RPMI7951 (cell line): ENCODE measurements at places on chromosomes 12 and 14. TPM values are rescaled to one million over a fixed set of nuclear protein-coding genes. Genes with fewer than 3 reads are reported as not detected.

The PRR4 gene
- total RNA-seq: 1.3 and 2.2 TPM in 2 replicates

The MYBPC1 gene
- total RNA-seq: not detected in 2 replicates

The FLRT2 gene
- 3.7 and 5.2 TPM in 2 replicates for total RNA-seq

The ERO1A gene
- total RNA-seq: 85.4 and 86.5 TPM in 2 replicates

The SH2B3 gene
- 99.7 and 105 TPM in 2 replicates for total RNA-seq

The SAMD15 gene
- total RNA-seq: 0.84 and 1.7 TPM in 2 replicates

The HOXC4 gene
- total RNA-seq: 2.5 and 4.7 TPM in 2 replicates

The MFAP5 gene
- 0.68 TPM in 1 of 2 replicates, not detected in the other for total RNA-seq

The TAS2R42 gene
- not detected in 2 replicates for total RNA-seq

The ISM2 gene
- total RNA-seq: under 0.01 TPM in 1 of 2 replicates, not detected in the other

The SLCO1C1 gene
- not detected in 2 replicates for total RNA-seq

The MAP3K9 gene
- 0.88 and 1.1 TPM in 2 replicates for total RNA-seq

The C12orf60 gene
- total RNA-seq: 1.8 and 3.3 TPM in 2 replicates

The STAT6 gene
- 29.4 and 33.0 TPM in 2 replicates for total RNA-seq

The ORAI1 gene
- 13.6 and 14.5 TPM in 2 replicates for total RNA-seq

GRCh38 chr12:70052476-70052875 is 190.8 kb upstream of the CNOT2 start:
- DNase-seq: no peak

GRCh38 chr12:4947253-4947652 is 37.5 kb downstream of the KCNA1 start:
- no peak for DNase-seq

DNA sequence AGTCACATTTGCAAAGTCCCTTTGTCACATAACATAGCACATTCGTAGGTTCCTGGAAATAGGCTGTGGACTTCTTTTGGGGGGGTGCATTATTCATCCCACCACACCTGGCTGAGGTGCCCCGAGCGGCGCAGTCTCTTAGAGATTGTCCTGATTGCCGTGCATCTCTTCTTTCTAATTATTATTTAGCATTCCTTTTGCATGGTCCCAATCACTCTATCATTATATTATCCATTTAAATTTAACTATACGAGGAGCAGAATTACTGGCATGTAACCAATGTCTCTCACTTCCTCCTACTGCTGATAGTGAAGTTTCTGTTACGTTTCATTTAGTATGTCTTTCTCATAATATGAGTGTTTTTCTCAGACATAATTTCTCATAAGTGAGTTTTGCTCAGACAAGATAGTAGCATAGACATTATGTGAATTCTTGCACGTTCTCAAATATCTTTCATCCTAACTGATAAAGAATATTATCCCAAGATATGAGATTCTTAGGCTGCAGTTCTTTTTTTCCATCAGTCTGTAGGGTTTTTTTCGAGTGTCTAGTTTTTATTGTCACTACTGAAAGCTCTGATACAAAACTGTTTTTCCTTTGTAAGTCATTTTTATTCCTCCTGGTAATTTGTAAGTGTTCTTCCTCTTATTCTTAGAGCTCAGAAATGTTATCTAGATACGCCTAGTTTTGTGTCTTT is 444.3 kb downstream of the NELL2 start:
- DNase-seq: no peak

GRCh38 chr14:85483037-85483436 is 46.9 kb upstream of the FLRT2 start:
- DNase-seq: no peak

- DNase-seq: no peak
Measured at GRCh38 chr14:92958373-92959188, 35.6 kb downstream of the CHGA start.

- DNase-seq: no peak
Measured at GRCh38 chr12:2877953-2878732, 1.1 kb downstream of the RHNO1 start.

GRCh38 chr12:2813214-2814185 is 1.0 kb downstream of the ITFG2 start:
- DNase-seq: peak; percentile 64

GRCh38 chr12:121637231-121637914 is 11.0 kb downstream of the ORAI1 start:
- no peak for DNase-seq

DNA sequence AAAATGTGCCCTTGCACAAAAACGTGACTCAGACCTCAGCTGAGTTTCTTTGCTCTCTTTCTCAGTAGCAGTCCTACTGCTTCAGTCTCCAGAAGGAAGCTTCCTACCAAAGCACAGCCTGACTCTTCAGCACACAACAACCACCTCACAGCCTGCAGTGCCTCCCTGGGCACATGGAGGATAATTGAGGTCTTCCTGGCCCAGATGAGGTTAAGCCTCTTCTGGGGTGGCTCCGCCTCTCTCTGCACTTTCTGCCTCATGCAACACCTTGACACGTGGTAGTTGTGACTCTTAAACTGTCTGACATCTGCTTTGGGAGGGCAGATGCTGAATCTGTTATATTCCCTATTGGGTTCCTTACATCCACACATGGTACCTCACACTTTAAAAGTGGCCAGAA is 33.8 kb downstream of the GIT2 start:
- DNase-seq: peak; percentile 26

DNA sequence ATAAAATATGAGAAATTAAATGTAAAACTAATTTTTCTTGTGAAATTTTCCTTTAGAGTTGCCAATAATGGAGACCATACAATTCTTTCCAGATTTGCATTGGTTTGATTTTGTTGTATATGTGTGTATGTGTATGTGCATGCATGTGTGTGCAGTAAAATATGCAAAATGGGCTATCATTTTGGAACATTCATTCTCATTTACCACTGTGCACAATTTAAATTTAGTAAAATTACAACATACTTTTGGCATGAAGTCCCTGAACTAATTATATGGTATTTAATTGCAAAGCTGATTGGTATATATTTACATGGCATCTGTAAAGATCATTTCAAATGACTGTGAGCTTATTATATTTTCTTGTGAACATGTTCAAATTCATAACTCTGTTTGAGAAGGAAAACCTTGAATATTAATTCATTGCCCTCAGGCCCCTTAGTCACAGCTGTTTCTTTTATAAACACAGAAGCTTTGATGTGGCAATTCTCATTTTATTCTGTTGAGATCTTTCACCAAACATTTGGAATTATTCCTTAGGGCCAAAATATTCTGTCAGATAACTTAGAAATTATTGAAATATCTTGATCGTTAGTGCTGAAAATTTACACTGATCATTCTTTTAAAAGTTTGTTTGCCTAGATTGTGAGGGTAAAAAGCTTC is 17.6 kb downstream of the KERA start:
- peak; percentile 28 for DNase-seq

DNA sequence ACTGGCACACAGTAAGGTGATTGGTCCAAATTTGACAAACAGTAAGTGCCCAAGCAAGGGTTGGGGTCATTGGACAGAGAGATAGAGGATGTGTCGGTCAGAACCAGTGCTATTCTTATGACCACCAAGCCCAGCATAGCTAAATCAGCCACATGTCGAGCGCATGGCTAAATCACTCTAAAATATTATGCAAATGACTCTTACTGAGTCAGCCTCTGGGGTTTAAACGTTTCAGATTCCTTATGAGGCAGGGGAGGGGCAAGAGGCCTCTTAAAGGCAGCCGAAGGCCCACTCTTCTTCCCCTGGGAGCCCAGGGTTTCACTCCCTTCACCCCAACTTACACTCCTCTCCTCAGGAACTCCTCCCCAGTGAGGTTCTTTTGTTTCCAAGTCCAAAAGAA is 603 bp upstream of the ENDOU start:
- DNase-seq: peak; percentile 65

- DNase-seq: peak; percentile 43
Measured at GRCh38 chr14:22820731-22821130, 5.5 kb upstream of the SLC7A7 start.

DNA sequence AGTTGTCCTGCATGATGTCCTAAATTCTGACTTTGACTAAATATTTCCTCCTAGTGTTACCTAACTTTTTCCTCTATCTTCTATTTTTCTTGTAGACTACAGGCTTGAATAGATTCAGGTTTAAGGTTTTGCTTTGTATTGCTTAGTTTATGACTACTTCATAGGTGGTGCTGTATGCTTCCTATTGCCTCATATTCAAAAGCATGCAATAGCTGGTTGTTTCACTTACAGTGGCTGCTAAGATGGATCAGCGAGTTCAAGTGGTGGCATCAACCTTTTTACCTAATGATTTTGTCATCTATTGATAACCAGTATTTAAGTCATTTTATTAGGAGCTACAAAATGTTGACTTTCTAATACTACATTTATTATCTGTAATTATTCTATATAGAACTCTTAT is 36.3 kb upstream of the BICD1 start:
- DNase-seq: no peak

DNA sequence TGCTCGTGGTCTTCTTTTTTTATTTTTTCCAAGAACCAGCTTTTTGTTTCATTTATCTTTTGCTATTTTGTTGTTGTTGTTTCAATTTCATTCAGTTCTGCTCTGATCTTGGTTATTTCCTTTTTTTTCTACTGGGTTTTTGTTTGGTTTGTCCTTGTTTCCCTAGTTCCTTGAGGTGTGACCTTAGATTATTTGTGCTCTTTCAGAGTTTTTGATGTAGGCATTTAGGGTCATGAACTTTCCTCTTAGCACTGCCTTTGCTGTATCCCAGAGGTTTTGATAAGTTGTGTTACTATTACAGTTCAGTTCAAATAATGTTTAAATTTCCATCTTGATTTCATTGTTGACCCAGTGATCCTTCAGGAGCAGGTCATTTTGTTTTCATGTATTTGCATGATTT is 3.3 kb upstream of the SERPINA11 start:
- no peak for DNase-seq

DNA sequence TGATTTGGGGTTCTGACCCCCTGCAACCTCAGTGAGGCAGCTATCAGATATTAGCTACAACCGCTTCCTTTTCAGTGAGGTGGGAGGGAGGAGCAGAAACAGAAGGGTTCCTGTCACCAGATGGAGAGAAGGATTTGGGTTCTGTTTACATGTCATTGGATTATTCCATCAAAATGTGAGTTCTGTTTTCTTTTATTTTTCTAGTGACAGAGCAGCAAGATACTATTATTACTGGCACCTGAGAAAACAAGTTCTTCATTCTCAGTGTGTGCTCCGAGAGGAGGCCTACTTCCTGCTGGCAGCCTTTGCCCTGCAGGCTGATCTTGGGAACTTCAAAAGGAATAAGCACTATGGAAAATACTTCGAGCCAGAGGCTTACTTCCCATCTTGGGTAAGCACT is 52.8 kb downstream of the FRMD6 start:
- no peak for DNase-seq

DNA sequence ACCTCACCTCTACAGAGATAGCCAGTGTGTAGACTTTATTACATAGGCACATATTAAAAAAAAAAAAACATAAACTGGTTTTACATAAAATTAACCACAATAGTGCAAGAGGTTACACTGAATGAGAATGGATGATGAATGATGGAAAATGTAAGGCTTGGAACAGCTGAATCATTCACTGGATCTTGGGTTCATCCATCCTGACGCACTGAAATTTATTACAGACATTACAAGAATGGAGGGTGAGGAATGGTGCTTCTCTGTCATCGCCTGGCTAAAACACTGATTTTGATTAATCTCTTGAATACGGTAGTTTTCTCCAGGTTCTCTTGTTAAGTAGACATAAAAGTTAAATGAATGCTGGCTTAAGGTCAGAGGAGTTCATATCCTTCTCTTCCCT is 40.0 kb upstream of the GTF2A1 start:
- no peak for DNase-seq

DNA sequence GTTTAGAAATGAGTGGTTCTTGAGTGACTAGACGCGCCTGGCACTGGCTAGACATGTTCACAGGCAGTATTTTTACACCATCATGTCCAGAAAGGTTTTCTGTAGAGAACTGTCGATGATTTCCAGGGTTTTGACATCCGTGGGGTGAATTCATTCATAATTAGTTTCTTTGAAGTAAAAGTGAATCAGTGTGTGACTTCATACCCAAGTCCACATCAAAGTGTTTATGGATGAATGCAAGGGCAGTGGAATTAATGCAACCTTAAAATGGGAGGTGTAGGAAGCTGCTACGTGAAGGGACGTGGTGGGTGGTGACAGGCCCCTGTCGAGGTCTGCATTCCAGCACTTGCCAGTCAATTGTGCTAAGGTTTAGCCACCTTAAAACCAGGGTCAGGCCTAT is 38.4 kb upstream of the ELK3 start:
- no peak for DNase-seq

DNA sequence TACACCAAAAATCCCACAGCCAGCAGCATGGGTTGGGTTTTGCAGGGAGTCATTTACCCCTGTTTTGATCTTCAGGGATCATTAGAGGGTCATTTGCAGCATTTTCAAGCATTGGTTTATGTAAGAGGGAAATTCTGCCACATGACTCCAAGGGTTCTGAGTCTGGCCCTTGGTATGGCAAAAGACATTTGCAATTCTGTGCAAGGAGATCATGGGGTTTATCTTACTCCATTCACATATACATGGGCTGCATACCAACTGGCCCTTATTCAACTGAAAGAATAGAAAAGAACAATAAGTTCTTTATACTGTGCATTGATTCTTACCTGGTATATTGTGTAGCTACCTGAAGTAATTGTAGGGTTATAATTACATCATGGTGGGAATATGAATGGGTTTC is 13.7 kb downstream of the SIX4 start:
- no peak for DNase-seq

- DNase-seq: peak; percentile 72
Measured at GRCh38 chr12:13179211-13180074, 17.1 kb upstream of the EMP1 start.

GRCh38 chr14:105337966-105338741 is 23.6 kb downstream of the PACS2 start:
- DNase-seq: no peak

- peak; percentile 18 for DNase-seq
Measured at GRCh38 chr14:80005561-80005960, 205.7 kb downstream of the DIO2 start.
